CD4-positive, alpha-beta T cell treated with Interleukin-17A for 1 hour (primary cell): ENCODE measurements at places on chromosomes 12 and 14.

- DNase-seq, result no peak
Measured at GRCh38 chr14:30016002-30016401, 88.4 kb upstream of the PRKD1 start.

GRCh38 chr12:59182191-59182590 is 261.9 kb upstream of the LRIG3 start:
- DNase-seq, result no peak

DNA sequence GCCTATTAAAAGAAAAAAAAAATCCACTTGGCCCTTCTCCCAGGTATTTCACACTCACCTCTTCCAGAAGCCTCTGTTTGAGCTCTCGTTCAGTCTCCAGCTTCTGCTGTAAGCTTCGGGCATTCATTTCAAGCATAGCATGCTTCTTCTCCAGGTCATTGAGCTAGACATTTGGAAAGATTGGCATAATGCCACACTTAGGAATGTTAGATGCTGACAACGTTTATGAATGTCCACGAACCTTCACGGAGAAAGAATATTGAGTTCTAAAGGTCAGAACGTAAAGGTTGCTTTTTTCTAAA is 60.5 kb downstream of the PRKAB1 start:
- DNase-seq, result no peak

GRCh38 chr12:105431537-105432100 is 101.1 kb downstream of the C12orf75 start:
- no peak for DNase-seq

DNA sequence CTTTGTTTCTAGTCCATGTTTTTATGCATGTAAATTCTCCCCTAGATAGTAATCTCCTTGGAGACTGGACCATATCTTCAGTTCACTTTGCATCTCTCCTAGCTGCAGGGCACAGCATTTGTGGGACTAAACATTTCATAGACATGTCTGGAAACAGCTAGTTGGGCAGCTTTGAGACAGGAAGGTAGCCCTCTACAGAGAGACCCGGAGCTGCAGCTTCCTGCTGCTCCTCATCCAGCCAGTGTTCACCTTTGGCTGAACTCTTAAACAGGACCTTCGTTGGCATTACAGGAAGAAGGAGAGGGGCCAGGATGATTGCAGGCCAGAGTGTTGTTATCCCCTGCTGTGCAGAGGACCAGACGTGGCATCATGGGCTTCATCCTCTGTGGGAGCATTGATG is 52.9 kb downstream of the GNS start:
- DNase-seq, result no peak

DNA sequence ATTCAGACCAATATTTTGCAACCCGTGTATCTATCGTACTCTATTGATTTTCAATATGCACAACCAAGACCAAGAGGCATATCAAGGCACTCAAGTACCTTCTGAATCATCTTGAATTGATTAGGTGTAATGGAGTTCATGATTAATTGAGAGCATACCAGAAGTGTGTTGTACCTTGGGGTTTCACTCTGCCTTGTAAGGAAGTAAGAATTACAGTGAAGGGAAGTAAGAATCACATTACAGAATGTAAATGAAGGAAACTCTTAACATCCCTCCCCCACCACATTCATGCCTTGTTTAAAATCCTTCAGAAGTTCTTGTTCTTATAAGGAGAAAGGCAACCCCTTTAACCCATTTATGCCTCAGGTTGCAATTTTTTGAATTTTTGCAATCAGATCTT is 5.4 kb upstream of the MGAT4C start:
- DNase-seq, result no peak

DNA sequence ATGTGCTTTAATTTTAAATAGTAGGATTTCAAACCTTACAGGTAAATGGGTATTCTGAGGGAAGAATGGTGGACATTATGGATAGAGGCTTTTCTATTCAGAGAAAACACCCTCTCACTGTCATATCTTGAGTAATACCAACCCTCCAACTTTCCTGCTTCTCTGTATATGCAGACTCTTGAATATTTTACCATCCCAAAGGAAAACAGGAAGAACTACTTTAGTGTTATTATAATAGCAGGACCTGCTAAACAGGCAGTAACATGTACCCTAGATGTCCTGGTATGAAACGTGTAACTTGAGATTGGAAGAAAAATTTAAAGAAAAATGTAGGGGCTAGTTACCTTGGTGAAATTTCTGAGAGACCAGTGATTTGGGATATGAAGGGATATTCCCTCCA is 82.9 kb upstream of the TRHDE start:
- no peak for DNase-seq

GRCh38 chr12:112386726-112387125 is 4.5 kb upstream of the HECTD4 start:
- DNase-seq, result no peak

DNA sequence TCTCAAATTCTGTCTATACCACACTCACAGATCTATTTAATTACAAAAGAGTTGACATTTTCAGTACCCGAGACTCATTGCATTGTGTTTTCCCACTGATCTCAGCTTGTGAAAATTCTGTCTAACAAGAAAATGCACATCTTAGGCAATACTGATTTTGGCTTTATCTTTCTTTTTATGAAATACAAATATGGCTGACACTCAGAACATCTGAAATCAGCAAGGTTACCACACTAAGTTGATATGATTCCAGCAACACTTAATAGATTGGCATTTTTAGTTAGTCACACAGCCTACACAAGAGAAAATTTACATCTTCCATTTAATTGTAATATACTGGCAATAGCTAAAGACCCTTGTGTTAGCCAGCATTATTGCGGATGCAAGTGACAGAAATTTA is 40.3 kb downstream of the PEX5 start:
- no peak for DNase-seq

- DNase-seq, result no peak
Measured at GRCh38 chr14:64695071-64695470, 9.2 kb upstream of the PLEKHG3 start.

DNA sequence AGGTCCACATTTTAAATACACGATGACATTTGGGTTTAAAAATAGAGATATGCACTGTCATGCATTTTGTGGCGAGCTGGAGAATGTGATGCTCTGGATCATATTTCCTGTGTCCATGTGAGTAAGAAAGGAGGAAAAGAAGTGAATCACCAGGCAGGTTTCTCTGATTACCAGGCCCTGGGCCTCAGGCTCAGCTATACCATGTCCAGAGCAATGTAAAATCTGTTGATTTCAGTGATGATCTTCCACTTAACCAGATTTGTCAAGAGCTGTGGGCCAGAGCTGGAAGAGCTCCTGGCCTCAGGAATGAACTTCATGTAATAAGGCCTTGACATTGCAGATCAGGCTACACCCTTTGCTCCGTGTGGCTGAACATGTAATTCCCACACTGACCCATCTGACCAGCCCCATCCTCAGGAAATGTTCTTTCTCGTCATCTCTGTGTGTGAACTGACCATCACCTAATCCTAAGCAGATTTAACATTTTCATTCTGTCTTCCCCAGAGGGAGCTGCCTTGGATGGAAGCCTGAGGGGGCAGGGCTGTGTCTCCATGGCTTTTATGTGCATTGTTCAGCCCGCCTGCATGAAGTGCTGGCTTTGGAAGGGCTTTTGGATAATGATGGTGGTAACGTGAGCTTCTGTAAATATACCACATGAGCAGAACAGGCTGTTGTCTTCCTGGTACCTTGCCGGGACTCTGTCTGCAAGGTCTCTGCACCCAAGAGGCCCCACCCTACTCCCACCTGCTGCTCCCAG is 54.5 kb downstream of the CRACR2A start:
- no peak for DNase-seq

DNA sequence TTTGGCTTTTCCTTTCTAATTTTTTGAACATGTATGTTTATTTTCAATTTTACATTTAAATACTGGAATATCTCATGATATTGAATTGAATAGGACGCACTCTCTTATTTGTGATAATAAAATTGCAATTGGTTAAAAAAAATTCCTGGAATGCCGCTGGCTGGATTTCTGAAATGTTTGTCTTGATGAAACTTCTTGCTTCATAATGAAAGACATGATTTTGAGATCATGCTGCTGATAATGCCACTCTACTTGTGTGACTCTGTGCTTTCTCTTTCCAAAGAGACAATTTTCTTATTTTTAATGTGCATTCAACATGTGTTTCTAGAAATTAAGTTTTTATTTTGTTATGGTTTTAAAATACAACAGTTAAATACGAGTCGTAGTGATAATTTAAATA is 465.7 kb upstream of the FAR2 start:
- DNase-seq, result no peak

- no peak for DNase-seq
Measured at GRCh38 chr12:54424224-54424623, 5.2 kb upstream of the ITGA5 start.

- DNase-seq, result no peak
Measured at GRCh38 chr12:10122689-10123088, 7.3 kb downstream of the CLEC7A start.

- DNase-seq, result no peak
Measured at GRCh38 chr12:123899368-123899767, 73.3 kb downstream of the CCDC92 start.

- no peak for DNase-seq
Measured at GRCh38 chr14:105324080-105324778, 9.7 kb downstream of the PACS2 start.
